A549 treated with DMSO at 1 μM for 4 hours (cell line): ENCODE measurements at places on chromosomes 2 and 18. TPM values are rescaled to one million over a fixed set of nuclear protein-coding genes. Genes with fewer than 3 reads are reported as not detected.

Gene MOGAT1
- total RNA-seq = not detected in 5 replicates

Gene SALL3
- total RNA-seq = not detected in 5 replicates

Gene DLX1
- total RNA-seq = 3.6 to 4.2 TPM (median 3.9 TPM) in 5 replicates

Gene FBXO15
- total RNA-seq = 0.51 to 1.6 TPM (median 0.88 TPM) in 5 replicates

Gene TEKT4
- total RNA-seq = not detected in 5 replicates

Gene SCN9A
- total RNA-seq = 3.8 to 6.3 TPM (median 5.0 TPM) in 5 replicates

Gene NCKAP5
- 0.76 to 1.7 TPM (median 1.3 TPM) in 5 replicates for total RNA-seq

Gene POTEC
- not detected in 5 replicates for total RNA-seq

Gene MAL
- 0.16 to 0.23 TPM in 2 of 5 replicates, not detected in the others for total RNA-seq

Gene SCN3A
- total RNA-seq = 0.01 to 0.07 TPM in 2 of 5 replicates, not detected in the others

Gene FAM136A
- total RNA-seq = 101 to 104 TPM (median 103 TPM) in 5 replicates

Gene TEX51
- total RNA-seq = not detected in 5 replicates

Gene ITPRIPL1
- not detected in 5 replicates for total RNA-seq

Gene FSIP2
- not detected in 5 replicates for total RNA-seq

Gene TMEM87B
- total RNA-seq = 16.3 to 22.9 TPM (median 18.8 TPM) in 5 replicates

Gene ENOSF1
- 17.8 to 29.6 TPM (median 27.8 TPM) in 5 replicates for total RNA-seq

Gene GBX2
- total RNA-seq = 2.3 to 4.1 TPM (median 3.3 TPM) in 5 replicates

Gene SULT1C2
- total RNA-seq = 0.22 to 0.72 TPM (median 0.45 TPM) in 5 replicates

Gene PROM2
- total RNA-seq = 0.33 TPM in 1 of 5 replicates, not detected in the others

Gene FKBP7
- 9.3 to 13.2 TPM (median 10.8 TPM) in 5 replicates for total RNA-seq

Gene CD8A
- 0.19 to 0.45 TPM (median 0.30 TPM) in 5 replicates for total RNA-seq

Gene TMEM163
- total RNA-seq = 0.08 to 0.15 TPM (median 0.12 TPM) in 4 of 5 replicates, not detected in the other

Gene MRO
- total RNA-seq = 0.09 to 0.36 TPM (median 0.25 TPM) in 5 replicates

Gene LOXHD1
- total RNA-seq = not detected in 5 replicates

Gene TMEM37
- total RNA-seq = 1.6 to 2.0 TPM (median 1.9 TPM) in 5 replicates

Gene SPEG
- 5.8 to 8.1 TPM (median 6.6 TPM) in 5 replicates for total RNA-seq

Gene GAREM2
- total RNA-seq = 6.3 to 11.5 TPM (median 7.3 TPM) in 5 replicates

Gene BOK
- total RNA-seq = 22.6 to 33.2 TPM (median 30.6 TPM) in 5 replicates
